ENCODE measurements at places on chromosomes 3 and 15.

DNA sequence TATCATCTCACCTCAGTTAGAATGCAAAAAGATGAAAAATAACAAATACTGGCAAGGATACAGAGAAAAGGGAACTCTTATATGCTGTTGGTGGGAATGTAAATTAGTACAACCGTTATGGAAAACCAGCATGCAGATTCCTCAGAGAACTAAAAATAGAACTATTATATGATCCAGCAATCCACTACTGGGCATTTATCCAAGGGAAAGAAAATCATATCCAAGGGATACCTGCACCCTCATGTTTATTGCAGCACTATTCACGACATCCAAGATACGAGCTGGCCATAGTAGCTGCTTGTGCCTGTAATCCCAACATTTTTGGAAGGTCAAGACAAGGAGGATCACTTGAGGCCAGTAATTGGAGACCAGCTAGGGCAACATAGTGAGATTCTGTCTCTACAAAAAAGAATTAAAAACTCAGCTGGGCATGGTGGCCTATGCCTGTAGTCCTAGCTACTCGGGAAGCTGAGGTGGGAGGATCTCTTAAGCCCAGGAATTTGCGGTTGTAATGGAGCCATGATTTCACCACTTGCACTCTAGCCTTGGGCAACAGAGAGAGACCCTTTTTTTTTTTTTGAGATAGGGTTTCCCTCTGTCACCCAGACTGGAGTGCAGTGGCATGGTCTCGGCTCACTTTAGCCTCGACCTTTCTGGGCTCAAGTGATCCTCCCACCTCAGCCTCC lies 26.6 kb downstream of the USP50 start:
- DNase-seq, result no peak

- no peak for DNase-seq
Observed at GRCh38 chr3:193563426-193563825, 8.7 kb upstream of the ATP13A4 start.

DNA sequence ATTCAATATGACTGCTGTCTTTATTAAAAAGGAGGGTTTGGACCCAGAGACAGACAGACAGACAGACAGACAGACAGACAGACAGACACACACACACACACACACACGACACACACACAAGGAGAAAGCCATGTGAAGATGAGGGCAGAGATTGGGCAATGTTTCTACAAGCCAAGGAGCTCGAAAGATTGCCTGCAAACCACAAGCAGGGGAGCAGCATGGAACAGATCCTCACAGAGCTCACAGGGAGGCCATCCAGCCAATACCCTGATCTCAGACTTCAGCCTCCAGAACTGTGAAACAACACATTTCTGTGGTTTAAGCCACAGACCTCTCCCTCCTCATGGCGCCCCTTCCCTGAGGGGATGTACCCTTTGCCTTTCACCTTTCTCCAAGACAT lies 35.8 kb upstream of the ABHD2 start:
- no peak for DNase-seq

GRCh38 chr3:74518610-74519009 lies 95.8 kb downstream of the CNTN3 start:
- no peak for DNase-seq

GRCh38 chr3:100106094-100106493 lies 8.2 kb downstream of the FILIP1L start:
- DNase-seq, result no peak
